Pons (tissue), 1 donor: ENCODE measurements at places on chromosomes 4 and X.

- DNase-seq = no peak
These were observed 57.5 kb downstream of the TEC start for GRCh38 chr4:48212165-48212564.

DNA sequence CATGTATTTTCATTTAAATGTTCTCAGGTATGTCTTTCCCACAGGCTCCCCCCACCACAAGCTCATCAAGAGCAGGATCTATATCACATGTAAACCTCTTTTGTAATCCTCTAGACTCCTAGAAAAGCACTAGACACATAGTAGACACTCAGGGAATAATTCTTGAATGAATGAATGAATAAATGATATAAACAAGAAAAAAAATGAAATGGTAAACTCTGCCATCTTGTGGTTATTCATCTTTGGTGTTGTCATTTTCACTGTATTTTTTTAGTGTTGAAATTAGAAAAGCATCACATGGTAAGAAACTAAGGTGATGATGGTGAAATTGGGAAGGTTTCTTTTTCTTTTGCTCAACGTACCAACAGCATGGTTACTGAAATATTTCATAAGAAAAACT is 34.2 kb upstream of the C1GALT1C1 start:
- DNase-seq = peak; percentile 5

- DNase-seq = no peak
These were observed 70.8 kb downstream of the SMIM20 start for GRCh38 chr4:25984796-25985195.

- DNase-seq = no peak
These were observed 2355.5 kb upstream of the AGA start for GRCh38 chr4:179797738-179798137.

- no peak for DNase-seq
These were observed 205.3 kb downstream of the SPOCK3 start for GRCh38 chr4:167028976-167029375.

- DNase-seq = peak; percentile 57
These were observed 76.8 kb upstream of the PRPS1 start for GRCh38 chrX:107551546-107551945.

- peak; percentile 68 for DNase-seq
These were observed 11.6 kb downstream of the SMIM20 start for GRCh38 chr4:25925486-25926201.

- DNase-seq = no peak
These were observed 51.1 kb upstream of the PPP2R3B start for GRCh38 chrX:437661-438390.

GRCh38 chr4:110609044-110609750 is 13.7 kb downstream of the PITX2 start:
- no peak for DNase-seq

DNA sequence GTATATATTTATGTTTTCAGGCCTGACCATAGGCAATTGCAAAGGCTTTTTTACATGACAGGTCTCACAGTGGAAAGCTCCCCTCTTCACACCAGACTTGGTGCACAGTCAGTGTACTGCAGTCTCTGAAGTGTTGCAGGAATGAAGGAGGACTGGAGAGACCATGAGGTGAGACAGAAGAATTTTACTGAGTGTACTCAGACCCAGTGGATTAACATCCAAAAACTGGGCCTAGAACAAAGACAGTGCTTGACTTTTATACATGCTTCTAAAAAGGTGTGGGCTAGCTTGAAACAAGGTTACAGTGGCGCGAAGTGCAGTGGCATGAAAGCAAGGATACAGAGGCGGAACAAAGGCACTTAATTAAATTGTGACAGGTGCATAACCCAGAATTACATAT is 822.9 kb downstream of the RAPGEF2 start:
- DNase-seq = no peak

DNA sequence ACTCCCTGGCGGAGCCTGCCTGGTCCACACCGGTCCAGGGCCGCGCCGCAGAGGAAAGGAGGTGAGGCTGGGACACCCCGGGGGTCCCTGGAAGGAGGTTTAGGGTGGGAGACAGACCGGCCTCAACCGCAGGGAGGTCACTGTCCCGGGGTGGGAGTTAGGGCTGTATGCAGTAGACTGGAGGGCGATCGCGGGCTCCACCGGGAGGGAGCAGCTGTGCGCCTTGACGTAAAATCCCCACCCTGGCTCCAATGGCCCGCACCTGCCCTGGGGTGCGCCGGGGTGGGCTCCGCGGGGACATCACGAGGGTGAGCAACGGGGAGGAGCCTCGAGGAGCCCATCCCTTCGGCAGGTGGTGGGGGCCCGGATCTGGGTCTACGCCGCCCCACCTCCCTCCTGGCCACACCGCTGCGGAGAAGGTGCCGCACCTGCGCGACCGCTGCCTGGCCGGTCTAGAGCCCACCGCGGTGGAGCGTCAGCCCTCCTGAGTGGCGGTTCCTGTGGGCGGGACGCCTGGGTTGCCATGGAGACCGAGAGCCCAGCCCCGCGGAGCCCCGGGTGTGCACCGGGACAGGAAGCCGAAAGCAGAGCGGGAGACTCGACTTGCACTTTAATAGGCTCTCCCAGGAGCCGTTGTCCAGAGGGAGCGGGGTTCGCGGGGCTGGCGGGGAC is 105.1 kb downstream of the ADRA2C start:
- no peak for DNase-seq

DNA sequence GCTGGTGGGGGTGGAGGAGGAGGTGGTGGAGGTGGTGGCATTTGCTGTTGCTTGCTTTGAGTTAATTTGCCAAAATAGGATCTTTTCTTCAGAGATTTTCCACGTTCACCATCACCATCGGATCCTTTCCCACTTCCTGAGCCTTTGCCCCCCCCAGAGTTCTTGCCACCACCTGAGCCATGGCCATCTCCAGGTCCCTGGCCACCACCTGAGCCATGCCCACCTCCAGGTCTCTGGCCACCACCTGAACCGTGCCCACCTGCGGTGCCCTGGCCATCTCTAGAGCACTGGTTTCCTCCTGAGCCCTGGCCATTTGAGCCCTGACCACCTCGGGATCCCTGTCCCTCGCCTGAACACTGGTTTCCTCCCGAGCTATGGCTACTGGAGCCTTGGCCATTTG is 1.9 kb downstream of the IRS4 start:
- no peak for DNase-seq

DNA sequence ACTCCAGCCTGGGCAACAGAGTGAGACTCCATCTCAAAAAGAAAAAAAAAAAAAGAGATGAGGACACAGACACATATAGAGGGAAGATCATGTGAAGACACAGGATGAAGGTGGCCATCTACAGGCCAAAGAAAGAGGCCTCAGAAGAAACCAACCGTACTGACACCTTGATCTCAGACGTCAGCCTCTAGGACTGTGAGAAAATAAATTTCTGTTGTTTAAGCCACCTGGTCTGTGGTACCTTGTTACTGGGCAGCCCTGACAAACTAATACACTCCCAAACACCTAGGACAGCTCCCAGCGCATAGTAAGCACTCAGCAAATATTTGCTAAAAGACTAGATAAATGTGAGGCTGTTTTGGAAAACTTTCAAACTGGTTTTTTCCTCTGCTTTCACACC is 59.2 kb upstream of the SMIM10 start:
- no peak for DNase-seq

DNA sequence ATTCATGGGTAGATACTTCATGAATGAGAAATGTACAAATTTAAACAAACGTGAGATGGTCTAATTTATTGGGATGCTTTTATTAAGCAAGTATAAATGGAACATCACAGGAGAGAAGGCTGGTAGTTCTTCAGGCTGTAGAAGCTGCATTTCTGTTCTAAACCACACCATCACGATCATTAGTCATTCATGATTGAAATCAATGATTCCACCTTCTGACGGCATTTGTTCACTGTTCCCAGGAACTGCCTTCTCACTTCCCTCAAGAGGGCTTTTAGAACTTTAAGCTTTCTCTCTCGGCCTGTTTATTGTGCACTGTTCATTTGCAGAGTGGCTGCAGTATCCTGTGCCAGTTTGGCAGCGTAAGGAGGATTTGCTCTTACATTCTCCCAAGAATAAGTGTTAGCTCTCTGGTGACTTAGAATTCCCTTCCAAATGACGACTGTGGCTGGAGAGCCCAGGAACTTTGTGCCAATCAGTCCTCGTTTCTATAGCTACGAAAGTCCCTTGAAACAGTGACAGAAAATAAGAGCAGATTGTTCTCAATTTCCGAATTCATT is 54.7 kb downstream of the MFAP3L start:
- DNase-seq = peak; percentile 71

DNA sequence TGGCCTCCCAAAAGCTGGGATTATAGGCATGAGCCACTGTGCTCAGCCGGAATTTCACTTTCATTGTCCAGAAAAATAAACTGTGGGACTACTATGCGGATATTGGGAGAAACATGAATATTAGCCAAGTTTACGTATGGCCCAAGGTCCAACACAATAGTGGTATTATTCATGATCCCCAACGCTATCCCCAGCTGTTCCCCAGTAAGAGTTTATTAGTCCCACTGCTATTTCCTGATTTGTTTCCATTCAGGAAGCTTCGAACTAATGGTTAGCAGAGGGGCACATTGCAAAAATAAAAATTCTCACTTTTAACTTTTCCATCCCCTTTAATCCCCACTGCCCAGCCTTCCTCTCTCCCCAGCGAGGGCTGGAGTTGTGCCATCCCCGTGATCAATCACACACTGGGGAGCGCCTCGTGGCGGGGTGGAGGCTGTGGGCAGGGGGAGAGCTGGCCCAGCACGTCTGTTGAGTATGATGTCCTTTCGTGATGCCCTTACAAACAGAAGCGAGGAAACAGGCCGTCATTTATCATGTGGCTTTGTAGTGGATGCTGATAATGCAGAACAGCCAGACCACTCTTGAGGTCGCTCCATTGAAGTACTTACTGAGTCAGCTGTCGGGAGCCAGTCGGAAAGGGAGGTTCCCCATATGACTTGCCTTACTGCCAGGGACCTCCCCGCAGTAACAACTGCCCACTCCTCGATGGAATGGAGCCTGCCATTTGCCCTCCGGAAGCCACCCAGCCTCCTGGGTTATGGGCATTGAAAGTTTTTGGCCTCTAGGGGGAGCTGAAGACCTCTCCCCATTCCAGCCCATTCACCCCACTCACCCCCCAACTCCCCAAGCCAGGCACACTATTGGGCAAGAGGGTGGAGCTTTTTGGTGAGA is 117.0 kb downstream of the KDR start:
- peak; percentile 28 for DNase-seq

GRCh38 chr4:36081185-36081584 is 163.1 kb downstream of the ARAP2 start:
- DNase-seq = no peak

DNA sequence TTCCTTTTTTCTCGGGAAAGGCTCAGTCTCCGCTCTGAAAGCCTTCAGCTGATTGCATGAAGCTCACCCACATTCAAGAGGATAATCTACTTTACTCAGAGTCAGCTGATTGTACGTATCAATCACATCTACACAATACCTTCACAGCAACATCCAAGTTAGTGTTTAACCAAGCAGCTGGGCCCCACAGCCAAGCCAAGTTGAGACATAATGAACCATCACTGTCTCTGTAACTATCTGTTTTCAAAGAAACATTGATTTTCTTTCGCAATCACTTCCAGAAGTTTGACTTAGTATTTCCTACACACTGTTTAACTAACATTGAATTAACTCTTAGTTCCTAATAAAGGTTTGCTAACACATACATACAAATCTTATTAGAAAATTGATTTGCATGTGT is 40.3 kb downstream of the RWDD4 start:
- DNase-seq = no peak

DNA sequence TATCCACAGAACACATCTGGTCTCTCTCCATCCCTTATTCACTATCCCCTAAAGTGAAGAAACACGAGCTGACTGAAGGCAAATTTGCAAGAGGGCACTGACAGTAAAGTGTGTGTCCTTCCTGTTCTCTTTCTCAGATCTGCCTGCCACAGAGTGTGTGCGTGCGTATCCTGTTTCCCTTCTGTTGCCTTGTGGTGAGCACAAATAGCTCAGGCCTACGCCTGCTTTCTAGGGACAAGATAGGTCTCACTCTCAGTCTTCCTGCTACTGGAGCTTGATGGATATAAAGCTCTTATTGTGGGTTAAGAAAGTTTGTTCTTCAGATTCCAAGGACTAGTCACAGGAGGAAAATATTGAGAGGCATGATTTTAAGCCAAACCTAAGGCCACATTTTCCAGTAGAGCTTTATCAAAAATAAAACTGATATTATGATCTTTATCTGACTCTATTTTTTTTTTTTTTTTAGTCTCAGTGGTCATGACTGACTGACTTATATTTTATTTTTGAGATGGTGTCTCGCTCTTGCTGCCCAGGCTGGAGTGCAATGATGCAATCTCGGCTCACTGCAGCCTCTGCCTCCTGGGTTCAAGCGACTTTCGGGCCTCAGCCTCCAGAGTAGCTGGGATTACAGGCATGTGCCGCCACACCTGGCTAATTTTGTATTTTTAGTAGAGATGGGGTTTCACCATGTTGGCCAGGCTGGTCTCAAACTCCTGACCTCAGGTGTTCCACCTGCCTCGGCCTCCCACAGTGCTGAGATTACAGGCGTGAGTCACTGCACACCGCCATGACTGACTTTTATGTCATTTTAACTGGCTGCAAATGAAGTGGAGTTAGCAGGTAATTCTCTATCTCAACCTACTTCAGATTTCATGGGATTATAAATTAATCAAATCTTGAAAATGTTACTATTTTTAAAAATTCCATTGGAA is 140.3 kb upstream of the SH3RF1 start:
- DNase-seq = peak; percentile 31

DNA sequence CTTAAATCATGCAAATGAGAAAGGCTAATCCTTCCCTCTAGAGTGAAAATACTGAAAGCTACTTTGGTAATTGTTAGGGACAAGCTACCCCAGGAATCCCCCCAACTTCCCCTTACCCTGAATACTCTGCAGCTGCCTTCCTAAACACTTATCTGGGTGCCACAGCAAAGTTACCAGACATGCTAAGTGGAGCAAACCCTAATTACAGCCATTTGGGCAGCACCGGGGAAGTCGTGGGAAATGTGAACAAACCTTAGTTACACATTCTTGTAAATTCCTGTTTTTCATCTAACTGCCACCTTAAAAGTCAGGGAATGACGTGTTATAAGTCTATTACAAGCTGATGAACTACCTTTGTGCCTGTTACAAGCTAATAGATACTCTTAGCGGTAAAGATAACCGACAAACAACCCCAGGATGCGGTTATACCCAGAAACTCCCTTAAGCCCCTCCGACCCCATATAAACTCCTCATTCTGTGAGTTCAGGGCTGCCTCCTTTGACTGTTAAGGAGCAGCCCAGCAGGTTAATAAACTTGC is 66.0 kb upstream of the PLAC8 start:
- DNase-seq = no peak
